Right renal pelvis (tissue), 4 donors: ENCODE measurements at places on chromosomes 12 and 14.

GRCh38 chr12:132222096-132222807, 78.0 kb downstream of the NOC4L start:
- peak; percentile 77 for DNase-seq

DNA sequence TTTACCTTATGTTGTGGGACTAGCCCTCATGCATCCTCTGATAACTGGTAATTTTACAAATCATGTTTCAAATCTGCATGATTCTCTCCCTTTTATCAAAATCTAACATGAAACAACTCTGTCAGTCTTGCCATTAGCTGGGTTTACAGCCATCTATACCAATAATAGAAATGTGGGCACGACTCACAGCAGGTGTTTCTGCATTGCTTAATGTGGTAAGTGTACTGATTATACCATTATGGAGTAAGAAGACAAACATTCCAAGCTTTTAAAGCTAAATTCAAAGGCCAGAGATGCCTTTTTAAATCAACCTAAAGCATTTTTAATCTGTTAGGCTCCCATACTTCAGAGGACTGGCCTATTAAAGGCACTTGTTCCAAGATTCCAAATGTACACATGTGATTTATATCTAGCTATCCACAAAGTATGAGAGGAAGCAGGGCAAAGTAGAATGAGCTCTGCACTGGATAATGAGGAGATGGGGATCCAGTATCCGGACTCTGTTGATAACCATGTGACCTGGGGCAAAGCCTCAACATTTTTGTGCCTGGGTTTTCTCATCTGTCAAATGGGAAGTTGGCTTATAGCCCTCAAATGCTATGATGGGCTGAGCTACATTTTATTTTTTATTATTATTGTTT, 52.3 kb upstream of the FUT8 start:
- no peak for DNase-seq

DNA sequence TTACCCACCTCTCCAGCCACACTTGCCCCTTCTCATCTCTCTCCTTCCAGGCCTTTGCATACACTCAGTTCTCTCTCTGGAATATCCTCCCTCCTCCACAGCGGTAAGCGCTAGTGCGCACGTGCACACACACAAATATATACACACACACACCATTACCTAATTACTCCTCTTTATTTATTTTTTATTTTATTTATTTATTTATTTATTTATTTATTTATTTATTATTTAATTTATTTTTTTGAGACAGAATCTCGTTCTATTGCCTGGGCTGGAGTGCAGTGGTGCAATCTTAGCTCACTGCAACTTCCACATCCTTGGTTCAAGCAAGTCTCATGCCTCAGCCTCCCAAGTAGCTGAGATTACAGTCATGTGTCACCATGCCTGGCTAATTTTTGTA, 11.7 kb downstream of the ASIC1 start:
- DNase-seq, result no peak

- DNase-seq, result no peak
These were observed 34.3 kb downstream of the FGD6 start for GRCh38 chr12:95182868-95183415.

GRCh38 chr12:65275627-65276026, 2.9 kb upstream of the MSRB3 start:
- no peak for DNase-seq

- no peak for DNase-seq
These were observed 535.4 kb downstream of the RPS29 start for GRCh38 chr14:49050822-49051221.

- no peak for DNase-seq
These were observed 768 bp downstream of the PTPN11 start for GRCh38 chr12:112419297-112420133.

GRCh38 chr14:38964630-38965029, 138.4 kb downstream of the SEC23A start:
- DNase-seq, result peak; percentile 18

DNA sequence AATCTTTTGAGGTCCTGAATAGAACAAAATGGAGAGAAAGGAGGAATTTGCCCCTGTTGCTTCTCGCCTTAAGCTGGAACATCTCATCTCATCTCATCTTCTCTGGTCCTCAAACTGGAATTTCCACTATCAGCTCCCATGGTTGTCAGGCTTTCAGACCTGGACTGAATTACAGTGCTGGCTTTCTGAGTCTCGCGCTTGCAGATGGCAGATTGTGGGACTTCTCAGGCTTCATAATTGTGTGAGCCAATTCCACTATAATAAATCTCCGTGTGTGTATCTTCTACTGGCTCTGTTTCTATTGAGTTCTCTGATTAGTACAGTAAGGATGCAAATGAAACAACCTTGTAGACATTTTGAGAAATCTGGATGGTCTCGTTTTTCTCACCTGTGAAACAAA, 199.0 kb downstream of the TMEM117 start:
- DNase-seq, result no peak

DNA sequence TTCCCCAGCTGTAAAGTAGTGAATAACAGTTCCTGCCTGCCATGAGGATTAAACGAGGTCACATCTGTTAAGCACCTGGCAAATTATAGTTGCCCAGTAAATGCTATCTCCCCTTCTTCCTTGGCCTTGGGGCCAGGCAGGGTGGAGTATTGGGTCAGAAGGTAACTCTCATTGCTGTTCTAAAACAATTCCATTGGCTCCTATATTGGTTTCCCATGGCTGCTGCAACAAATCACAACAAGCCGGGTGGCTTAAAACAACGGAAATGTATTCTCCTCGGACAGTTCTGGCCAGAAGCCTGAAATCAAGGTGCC, 31.9 kb downstream of the MMAB start:
- no peak for DNase-seq

GRCh38 chr12:71504476-71504875, 64.9 kb downstream of the LGR5 start:
- DNase-seq, result peak; percentile 18

GRCh38 chr12:77372026-77372425, 306.7 kb upstream of the E2F7 start:
- DNase-seq, result no peak

DNA sequence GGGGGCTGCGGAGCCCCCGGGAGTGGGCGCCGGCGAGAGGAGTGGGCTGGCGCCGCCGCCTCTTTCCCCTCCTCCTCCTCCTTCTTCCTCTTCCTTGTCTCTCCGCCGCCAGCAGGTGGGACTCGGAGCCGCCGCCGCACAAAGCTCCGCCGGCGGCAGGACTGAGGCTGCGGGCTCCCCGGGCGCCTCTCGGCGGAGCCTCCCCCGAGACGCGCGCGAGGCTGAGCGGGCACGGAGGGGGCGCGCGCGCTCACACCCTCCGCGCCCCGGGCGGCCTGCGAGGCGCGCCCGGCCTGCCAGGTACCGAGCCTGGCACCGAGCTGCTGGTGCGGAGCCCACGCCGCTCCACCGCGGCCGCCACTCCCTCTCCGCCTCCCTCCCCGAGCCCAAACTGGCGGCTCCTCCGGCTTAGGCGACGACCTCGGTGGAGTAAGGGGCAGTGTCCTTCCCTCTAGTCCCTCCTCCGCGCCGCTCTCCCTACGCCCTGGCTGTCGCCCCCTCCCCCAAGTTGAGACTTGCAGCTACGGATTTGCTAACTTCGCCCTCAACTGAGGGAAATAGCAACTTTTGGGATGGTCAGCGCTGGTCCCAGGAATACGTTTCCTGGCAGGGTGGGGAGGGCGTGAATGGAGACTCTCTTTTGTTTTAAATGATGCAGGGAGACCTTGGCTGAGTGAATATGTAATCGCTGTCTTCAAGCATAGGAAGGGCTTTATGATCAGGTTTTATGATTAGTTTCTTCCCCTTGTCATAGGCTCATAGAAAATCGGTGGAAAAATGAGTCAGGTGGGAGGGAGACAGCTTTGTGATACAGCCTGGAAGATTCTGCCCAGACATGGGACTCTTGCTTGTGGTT, 199.5 kb upstream of the CAND1 start:
- DNase-seq, result no peak
